ENCODE measurements at places on chromosomes 7 and 10. TPM values are rescaled to one million over a fixed set of nuclear protein-coding genes. Genes with fewer than 3 reads are reported as not detected.

- no peak for DNase-seq
Observed at GRCh38 chr10:115830265-115830970, 442.6 kb downstream of the GFRA1 start.

GRCh38 chr7:40425696-40426095 lies 290.9 kb downstream of the SUGCT start:
- no peak for DNase-seq

DNA sequence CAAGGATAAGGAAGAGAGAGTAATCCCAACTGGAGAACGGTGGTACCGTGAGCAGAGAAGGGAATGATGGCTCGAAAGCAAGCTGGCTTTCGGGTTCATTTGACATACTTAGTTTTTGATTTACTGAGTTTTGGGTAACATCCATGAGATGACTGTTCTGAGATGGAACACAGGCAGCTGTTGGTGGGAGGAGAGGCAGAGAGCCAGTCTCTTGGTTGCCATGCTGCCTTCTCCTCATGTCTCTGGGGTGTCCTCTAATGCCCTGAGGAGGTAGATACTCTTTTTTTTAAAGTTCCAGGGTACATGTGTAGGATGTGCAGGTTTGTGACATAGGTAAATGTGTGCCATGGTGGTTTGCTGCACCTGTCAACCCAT lies 76.4 kb upstream of the NRP1 start:
- no peak for DNase-seq

Gene CPN1
- total RNA-seq = not detected

Gene VGF
- not detected for total RNA-seq

Measured in Right ventricle myocardium inferior (tissue), 1 donor.